WTC11 (cell line): ENCODE measurements at places on chromosomes 4 and X.

GRCh38 chrX:115372152-115372551 lies 82.6 kb downstream of the LUZP4 start:
- no peak for DNase-seq

DNA sequence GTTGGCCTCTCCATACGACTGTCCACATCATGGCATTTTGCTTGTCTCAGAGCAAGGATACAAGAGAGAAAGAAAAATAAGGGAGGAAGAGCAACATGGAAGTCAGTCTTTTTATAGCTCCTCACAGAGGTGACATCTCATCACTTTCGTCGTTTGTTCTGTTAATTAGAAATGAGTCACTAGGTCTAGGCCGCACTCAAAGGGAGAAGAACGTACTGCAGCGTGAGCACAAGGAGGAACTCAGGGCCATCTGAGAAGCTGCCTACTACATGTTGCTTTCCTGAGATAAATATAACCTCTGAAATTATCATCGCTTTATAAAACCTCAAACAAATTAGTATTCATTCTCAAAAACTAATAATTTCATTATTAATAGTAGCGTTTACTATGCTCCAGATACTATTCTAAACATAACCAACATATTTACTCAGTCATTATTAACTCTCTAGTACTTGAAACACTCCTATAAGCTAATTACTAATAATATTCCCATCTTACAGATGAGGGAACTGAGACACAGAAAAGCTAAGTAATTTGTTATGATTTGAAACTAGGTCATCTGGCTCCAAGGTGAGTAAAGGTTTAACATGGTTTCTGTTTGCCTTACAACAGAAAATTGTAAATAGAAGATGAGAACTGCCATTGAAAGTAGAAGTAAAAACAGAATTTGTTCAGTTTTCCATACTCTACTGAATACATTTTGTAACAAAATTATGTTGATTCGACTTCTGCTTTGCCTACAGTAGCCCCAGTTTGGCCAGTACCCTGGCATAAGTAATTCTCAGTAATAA lies 213.2 kb upstream of the UGT8 start:
- no peak for DNase-seq

DNA sequence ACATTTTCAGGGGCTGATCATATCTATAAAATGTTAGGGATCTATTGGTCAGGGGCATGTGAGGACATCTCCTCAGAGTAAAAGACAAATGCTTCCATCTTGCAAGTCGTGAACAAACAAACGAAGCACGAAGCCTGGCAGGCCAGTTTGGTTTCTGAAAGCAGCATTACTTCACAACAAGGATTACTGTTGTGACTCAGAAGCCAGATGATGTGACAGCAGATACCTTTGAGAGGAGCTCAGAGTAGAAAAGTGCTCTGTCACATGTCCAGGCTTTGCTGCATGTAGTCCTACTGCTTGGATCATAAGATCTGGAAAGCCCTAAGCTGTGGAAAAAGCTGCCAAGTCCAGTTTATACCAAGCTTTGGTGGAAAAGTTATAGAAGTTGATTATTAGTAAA lies 1827.2 kb downstream of the ARAP2 start:
- no peak for DNase-seq

GRCh38 chrX:43815209-43815608 lies 67.0 kb downstream of the MAOB start:
- DNase-seq, result no peak

DNA sequence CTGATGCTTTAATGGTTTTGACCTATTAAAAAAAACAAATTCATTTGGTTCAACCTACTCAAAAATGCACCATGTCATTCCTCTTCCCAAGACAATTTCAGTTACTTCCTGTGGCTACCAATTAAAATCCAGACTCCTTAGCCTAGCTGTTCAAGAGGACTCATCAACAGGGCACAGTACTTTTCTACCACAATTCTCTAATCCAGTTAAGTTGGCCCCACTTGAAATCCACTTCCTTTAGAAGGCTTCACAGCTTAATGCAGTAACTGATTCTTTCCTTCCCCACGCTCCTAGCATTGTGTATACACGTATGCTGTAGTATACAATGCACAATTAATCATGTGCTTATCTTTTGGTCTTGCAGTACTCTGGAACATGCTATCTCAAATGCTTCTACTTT lies 129.8 kb downstream of the UGT8 start:
- no peak for DNase-seq

GRCh38 chrX:128518508-128518907 lies 466.3 kb upstream of the ACTRT1 start:
- no peak for DNase-seq
